ENCODE measurements at places on chromosomes 3 and 15. TPM values are rescaled to one million over a fixed set of nuclear protein-coding genes. Genes with fewer than 3 reads are reported as not detected.

The NEK10 gene
- under 0.01 TPM for total RNA-seq

The IQCH gene
- 1.1 TPM for total RNA-seq

The IQCF2 gene
- not detected for total RNA-seq

The SYNPR gene
- total RNA-seq: not detected

The ATP8B4 gene
- not detected for total RNA-seq

The CHRNA7 gene
- 1.4 TPM for total RNA-seq

The CCR2 gene
- not detected for total RNA-seq

The CLDN16 gene
- total RNA-seq: 0.16 TPM

The CPNE9 gene
- total RNA-seq: not detected

The HTR3C gene
- total RNA-seq: not detected

The ST3GAL6 gene
- 4.1 TPM for total RNA-seq

The ACOX2 gene
- 2.0 TPM for total RNA-seq

The GP5 gene
- total RNA-seq: under 0.01 TPM

The TMC3 gene
- total RNA-seq: not detected

The MNS1 gene
- total RNA-seq: 1.5 TPM

The GMNC gene
- total RNA-seq: 2.0 TPM

The UBR1 gene
- 8.6 TPM for total RNA-seq

The CD200R1 gene
- total RNA-seq: not detected

The CPB1 gene
- not detected for total RNA-seq

The CCR4 gene
- not detected for total RNA-seq

The LRRIQ4 gene
- not detected for total RNA-seq

The DENND6A gene
- total RNA-seq: 10.6 TPM

The CCDC39 gene
- total RNA-seq: under 0.01 TPM

The ZBTB47 gene
- 19.5 TPM for total RNA-seq

The PLAAT1 gene
- 2.2 TPM for total RNA-seq

The DLEC1 gene
- not detected for total RNA-seq

The CYP1A2 gene
- total RNA-seq: not detected

The FOXB1 gene
- total RNA-seq: not detected

The FYCO1 gene
- total RNA-seq: 22.8 TPM

The MAP6D1 gene
- 2.0 TPM for total RNA-seq

The MAGEL2 gene
- 0.51 TPM for total RNA-seq

The GOLGA8G gene
- total RNA-seq: not detected

The CHRM5 gene
- not detected for total RNA-seq

The TUSC7 gene
- total RNA-seq: not detected

The TTLL13 gene
- under 0.01 TPM for total RNA-seq

The BTLA gene
- total RNA-seq: not detected

The DUOXA1 gene
- total RNA-seq: not detected

The GCNT3 gene
- 1.6 TPM for total RNA-seq

The SNURF gene
- total RNA-seq: 3.8 TPM

The ARGFX gene
- not detected for total RNA-seq

The CIB2 gene
- 12.7 TPM for total RNA-seq

The LDHAL6B gene
- not detected for total RNA-seq

The FURIN gene
- total RNA-seq: 143 TPM

The RARRES1 gene
- total RNA-seq: 2.3 TPM

The SUCLG2 gene
- total RNA-seq: 34.5 TPM

The RCN2 gene
- 60.5 TPM for total RNA-seq

The CMSS1 gene
- 15.0 TPM for total RNA-seq

The ANKRD34C gene
- not detected for total RNA-seq

The TM4SF1 gene
- total RNA-seq: 140 TPM

The COPB2 gene
- 61.0 TPM for total RNA-seq

The SLC9C1 gene
- total RNA-seq: not detected

Data from mesangial cell (primary cell).